Fibroblast of skin of back (primary cell): ENCODE measurements at places on chromosomes 11 and 22.

GRCh38 chr11:78533399-78533798 is 41.3 kb downstream of the NARS2 start:
- DNase-seq = no peak

DNA sequence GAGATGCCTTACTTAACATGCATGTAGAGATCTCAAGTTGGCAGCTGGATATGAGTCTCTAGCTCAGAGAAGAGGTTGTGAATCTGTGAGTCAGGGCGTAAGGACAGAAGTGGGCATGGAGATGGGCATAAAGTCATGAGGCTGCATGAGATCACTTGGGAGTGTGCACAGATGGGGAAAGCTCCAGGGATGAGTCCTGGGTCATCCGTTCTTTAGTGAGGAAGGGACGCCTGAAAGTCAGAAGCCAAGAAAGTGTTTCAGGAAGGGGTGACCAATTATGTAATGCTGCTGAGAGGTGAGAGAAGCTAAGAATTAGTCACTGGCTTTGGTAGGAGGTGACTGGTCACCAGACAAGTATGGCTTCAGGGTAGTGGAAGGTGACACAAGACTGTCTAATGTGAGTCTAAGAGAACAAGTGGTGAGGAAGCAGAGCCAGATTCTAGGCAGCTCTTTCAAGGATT is 6.7 kb downstream of the ACP2 start:
- no peak for DNase-seq

DNA sequence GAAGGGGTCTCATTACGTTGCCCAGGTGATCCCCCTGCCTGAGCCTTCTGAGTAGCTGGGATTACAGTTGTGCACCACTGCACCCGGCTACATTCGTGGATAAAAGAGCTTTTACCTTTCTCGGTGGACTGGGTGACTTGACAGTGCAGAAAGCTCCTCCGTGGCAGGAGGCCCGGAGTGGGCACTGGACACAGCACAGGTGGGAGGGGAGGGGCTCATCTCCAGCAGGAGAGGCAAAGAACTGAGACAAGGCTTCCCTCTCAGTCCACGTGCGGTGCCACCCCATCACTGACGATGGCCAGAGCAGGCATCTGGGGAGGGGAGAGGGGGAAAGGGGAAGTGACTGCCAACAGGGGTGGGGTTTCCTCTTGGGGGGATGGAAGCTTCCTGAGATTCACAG is 118.4 kb downstream of the SHANK2 start:
- DNase-seq = no peak

- DNase-seq = no peak
These were observed 321.5 kb downstream of the LARGE1 start for GRCh38 chr22:33598821-33599220.

DNA sequence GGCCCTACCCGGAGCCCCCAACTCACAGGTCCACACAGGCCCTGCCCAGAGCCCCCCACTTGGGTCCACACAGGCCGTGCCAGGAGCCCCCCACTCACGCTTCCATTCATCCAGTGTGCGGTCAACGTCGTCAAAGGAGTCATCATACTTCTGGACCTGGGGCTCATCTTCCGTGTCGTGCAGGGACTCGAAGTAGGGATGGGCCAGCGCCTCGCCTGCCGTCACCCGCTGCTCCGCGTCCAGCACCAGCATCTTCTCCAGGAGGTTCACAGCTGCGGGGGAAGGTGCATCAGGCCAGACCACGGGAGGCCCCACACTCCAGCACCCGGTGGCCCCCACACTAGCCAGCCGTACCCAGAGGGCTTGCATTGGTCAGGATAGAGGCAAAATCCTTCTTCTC is 4.0 kb upstream of the HDAC10 start:
- DNase-seq = no peak

- DNase-seq = no peak
These were observed 754 bp downstream of the NUP50 start for GRCh38 chr22:45164270-45165088.

DNA sequence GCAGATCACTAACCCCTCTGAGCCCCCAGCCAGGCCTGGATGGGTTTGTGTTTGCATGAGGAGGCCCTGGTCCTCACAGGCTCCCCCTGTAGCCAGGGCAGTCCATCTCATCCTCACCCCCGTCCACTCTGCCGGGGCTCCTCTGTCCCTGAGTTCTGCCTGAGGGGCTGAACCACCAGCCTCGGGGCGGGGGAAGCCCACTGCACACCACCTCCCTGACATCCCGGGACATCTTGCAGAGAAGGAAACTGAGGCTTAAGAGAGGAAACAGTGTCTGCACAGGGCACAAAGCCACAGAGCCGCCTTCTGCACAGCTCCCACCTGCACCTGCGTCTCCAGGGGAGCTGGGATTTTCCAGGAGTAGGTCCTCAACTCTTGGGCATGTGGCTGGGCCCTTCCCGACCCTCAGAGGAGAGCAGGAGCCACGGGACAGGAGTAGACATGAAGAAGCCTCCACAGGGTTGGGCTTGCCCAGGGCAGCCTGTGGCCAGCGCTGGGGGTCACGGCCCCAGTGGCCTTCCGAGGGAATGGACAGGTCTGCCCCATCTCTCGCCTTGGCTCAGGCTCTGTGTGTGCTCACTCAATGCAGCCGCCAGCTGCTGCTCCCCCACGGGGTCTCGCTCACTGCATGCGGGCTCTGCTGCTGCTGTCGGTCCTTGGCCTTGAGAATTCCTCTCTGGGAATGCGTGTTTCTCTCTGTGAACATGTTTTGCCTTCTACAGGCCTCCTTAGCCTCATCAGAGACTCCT is 45.4 kb upstream of the CCDC188 start:
- no peak for DNase-seq
